SK-N-MC (cell line): ENCODE measurements at places on chromosomes 5 and 9.

GRCh38 chr9:86336058-86336457, 18.2 kb downstream of the TUT7 start:
- DNase-seq = no peak

DNA sequence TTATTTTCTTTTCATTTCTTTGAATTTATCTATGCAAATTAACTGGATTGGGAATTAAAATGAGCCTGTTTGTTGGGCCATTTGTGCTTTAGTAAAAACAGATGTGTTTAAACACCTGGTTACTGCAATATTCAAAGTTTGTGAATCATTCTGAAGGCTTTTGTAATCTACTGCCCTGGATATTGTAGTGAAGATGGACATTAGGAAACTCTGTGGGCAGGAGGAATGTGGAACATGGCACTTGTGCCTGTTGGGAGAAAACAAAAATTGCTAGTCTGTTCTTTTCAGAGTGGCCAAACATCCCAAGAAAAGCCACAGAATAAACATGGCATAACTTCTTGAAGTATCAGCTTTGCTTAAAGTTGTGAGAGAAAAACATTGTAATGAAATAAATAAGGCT, 40.8 kb downstream of the CHSY3 start:
- DNase-seq = no peak

DNA sequence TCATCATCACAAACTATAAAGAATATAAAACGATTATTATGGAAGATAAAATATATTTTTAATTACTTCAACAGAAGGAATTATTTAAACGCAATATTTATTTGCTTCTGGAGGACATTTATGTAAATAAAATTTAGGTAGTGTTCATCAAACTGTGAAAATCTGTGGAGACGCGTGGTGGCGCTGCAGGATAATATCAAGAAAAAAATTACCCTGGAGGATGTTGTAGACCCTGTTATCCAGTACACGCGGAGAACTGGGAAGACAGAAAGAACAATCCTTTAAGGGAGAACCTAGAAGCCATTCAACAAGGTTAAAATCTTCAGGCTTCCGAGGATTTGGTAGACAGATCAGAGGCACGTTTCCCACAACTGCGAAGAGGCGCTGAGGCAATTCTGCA, at the start of gene PCDHB12:
PCDHB12 (plus strand) TSS at position 242 of the 400 bp plus-strand sequence. CDS start 189 bp downstream, outside the sequence.
- DNase-seq = no peak

- no peak for DNase-seq
Observed at GRCh38 chr9:4740388-4740637, 689 bp downstream of the AK3 start.

DNA sequence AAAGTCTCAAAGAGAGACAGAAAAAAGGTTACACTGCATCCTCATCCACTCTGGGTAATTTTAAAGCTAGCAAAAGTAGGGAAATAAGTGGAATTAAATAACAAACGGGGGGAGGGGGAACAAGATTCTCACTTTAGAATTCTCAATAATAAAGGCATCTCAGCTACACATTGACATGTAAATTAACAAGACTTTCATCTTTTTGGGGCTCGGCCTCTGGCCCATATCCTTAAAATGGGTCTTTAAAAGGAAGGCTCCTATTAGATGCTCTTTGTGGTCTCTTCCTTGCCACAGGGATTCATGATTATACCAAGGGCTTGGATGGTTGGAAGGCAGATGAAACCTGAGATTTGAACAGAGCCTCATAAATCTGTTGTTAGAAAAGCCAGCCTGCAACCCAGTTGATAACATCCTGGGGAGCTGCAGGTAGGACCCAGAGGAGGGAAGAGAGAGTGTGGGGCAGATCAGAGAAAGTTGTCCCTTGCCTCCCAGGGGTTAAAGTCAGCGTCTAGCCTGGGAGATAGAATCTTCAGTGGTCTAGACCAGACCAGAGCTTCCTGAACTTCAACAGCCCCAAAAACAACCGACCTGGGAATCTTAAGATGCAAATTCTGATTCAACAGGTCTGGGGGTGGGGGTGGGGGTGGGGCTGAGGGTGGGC, 135.9 kb downstream of the GCNT1 start:
- DNase-seq = no peak

DNA sequence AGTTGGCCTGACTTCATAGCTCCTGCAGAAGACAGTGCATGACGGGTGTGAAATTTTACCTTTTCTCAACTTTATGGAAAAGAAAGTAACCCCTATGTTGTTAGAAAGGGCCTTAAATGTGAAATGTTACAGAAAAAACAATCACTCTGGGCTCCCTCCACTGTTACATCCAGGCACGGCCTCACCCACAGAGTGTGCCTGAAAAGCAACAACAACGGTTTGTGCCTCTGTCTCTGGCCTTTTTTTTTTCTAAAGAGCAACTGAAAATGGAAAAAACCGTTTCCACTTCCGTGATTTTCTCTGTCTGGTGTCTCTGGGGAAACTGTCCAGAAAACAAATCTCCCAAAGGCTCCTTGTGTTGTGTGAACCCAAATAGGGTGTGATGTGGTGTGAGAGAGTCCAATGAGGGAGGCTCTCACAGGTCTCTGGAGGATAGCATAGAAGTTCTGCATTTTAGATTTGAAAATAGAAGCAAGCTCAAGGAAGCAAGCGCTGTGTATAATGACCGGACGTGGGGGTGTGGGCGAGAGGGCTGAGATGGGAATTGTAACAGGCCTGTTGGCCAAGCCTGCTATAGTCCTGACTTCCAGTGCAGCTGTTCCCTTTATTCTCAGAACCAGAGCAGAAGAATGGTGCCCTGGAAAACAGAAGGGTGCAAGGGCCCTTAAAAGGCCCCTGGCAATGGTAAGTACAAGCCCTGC, 221.8 kb upstream of the TUT7 start:
- no peak for DNase-seq
